ENCODE measurements at places on chromosomes 6 and 20. TPM values are rescaled to one million over a fixed set of nuclear protein-coding genes. Genes with fewer than 3 reads are reported as not detected.

The BCKDHB gene
- total RNA-seq: 23.4 TPM

The KIF25 gene
- total RNA-seq: not detected

- no peak for DNase-seq
These were observed 231.2 kb upstream of the ZFP64 start for GRCh38 chr20:52422574-52423336.

The NAPB gene
- total RNA-seq: 10.4 TPM

DNA sequence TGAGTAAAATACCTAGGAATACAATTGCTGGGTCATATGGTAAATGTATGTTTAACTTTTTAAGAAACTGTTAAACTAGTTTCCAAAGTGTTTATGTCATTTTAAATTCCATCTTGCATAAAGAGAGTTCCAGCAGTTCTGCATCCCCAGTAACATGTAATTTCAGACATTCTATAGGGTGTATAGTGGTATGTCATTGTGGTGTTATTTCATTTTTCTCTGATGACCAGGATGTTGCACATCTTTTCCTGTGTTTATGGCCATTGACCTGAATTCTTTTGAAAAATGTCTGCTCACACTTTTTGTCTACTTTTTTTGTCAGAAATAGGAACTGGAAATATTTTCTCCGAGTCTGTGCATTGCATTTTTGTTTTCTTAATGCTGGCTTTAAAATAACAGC is 128.9 kb downstream of the TMEM200A start:
- no peak for DNase-seq

The ARMC2 gene
- total RNA-seq: 7.9 TPM

The SYCP2 gene
- 12.5 TPM for total RNA-seq

- no peak for DNase-seq
These were observed 75.8 kb downstream of the PREP start for GRCh38 chr6:105326833-105327770.

DNA sequence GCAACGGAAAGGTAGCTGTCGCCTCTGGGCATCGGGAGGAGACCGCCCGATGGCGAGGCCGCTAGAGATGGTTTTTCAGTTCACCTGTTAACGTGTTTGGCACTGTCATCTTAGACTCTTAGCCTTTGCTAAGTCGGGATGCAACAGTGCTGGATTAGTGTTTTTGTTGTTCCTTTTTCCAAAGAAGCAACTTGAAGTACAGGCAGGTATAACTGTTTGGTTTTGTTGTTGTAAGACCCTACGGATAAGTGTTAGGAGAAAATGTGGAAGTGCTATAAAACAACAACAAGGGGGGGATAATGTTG is 723 bp downstream of the MANEA start:
- DNase-seq: no peak

DNA sequence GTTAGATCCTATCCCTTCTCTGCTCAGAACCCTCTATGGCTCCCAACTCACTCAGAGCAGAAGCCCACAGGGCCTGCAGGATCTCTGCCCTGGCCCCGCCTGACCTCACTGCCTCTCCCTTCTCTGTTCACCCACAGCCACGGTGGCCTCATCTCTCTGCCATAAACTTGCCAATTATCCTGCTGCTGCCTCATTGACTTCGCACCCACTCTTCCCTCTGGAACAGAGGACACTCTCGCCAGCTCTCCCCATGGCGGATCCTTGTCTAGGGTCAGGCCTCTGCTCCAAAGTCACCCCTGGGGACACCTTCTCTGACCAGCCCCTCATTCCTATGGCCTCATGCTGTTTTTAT is 86.4 kb downstream of the CEBPB start:
- DNase-seq: no peak

DNA sequence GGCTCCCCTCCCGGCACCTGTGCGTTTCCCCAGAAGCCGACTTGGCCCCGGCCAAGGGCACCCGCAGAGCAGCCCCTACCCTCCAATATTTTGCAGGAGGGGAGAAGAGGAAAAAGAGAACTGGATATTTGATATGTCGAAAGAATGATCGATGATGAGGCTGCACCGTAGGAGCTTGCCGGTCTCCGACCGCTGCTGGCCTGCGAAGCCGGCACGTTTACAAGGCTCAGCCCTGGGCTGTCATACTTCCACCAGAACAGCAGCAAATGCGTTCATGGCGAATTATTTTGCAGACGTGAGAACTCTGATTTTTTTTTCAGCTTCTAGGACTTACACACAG is 296.7 kb downstream of the TFAP2C start:
- DNase-seq: no peak

DNA sequence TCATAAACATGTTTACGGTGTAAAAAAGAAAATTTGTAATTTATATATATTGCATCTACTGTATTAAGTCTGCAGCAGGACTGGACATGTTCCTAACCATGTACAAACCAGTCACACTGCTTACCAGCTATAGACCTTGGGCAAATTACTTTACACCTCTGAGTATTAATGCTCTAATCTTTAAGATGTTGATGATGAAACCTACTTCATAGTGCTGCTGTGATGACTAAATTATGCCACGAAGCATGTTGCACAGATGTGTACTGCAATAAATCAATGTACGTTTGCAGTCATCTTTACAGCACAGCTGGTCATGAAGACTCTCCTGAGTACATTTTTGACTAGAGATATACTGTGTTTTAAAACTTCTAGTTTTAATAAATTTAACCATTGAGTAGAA is 42.6 kb downstream of the PRKN start:
- DNase-seq: no peak

The GSTA2 gene
- total RNA-seq: not detected

DNA sequence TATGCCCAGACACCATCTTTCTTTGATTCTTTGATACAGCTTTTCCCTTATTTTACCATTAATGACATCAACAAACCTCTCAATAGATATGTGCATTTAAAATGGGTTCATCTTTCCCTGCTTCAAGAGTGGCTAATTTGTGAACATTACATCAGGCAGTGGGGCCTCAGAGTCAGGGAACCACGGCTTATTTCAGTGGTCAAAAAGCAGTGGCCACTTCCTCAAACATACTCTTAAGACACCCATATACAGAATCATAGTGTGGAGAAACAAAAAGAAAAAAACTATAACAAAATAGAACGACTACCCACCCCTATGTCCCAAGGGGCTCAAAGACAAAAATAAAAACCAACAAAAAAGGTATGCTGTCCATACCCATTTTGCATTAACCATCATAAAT is 12.9 kb downstream of the SALL4 start:
- DNase-seq: no peak

GRCh38 chr6:124798942-124799496 is 163.2 kb upstream of the RNF217 start:
- DNase-seq: no peak

GRCh38 chr6:7468382-7469081 is 72.9 kb upstream of the DSP start:
- DNase-seq: no peak

The C6orf132 gene
- 10.2 TPM for total RNA-seq

- DNase-seq: no peak
These were observed 13.0 kb downstream of the RPP21 start for GRCh38 chr6:30357678-30358540.

The POPDC3 gene
- 0.98 TPM for total RNA-seq

Measured in breast epithelium (tissue), 4 donors.